Cerebellum (tissue), 4 donors: ENCODE measurements at places on chromosomes 4 and X.
A peak's percentile ranks its signal among the peaks of the same experiment; 100 is the strongest.

- DNase-seq = no peak
These were observed 434.6 kb downstream of the PCDH11X start for GRCh38 chrX:92213786-92214185.

DNA sequence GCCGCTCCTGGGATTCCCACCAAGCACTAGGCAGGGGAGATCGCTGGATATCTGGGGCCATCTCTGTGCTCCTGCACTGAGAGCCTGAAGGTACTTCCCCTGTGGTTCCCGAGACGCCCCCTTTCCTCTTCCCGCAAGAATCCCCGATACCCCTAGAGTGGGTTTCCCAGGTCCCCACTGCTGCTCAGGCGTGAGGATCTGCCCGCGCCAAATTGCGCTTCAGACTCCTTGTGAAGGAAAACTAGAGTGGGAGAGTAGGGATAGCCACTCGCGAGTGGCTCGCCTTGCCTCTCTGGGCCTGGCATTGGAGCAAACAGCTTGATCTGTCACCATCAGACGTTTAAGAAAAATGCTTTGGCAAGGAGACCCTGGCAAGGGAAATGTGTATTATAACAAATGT, 1.5 kb downstream of the IL1RAPL2 start:
- no peak for DNase-seq

- no peak for DNase-seq
These were observed 28.1 kb upstream of the RASGEF1B start for GRCh38 chr4:81499840-81500239.

DNA sequence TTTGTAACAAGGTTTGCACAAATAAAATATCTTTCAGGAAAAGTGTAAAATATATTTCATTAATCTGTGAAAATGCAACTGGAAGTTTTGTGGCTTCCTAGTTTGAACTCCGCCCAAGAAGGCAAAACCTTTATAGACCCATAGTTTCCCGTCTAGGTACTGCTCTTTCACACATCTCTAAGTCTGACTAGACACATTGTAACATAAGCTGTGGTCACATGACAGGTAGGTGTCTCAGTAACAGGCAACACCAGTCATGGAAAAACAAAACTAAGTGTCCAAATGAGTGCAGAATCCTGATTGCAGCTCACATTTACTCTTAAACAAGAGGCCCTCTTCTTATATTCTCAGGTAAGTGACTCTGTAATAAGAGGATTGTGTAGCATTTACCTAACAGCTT, 55.6 kb downstream of the SNCA start:
- DNase-seq = no peak

DNA sequence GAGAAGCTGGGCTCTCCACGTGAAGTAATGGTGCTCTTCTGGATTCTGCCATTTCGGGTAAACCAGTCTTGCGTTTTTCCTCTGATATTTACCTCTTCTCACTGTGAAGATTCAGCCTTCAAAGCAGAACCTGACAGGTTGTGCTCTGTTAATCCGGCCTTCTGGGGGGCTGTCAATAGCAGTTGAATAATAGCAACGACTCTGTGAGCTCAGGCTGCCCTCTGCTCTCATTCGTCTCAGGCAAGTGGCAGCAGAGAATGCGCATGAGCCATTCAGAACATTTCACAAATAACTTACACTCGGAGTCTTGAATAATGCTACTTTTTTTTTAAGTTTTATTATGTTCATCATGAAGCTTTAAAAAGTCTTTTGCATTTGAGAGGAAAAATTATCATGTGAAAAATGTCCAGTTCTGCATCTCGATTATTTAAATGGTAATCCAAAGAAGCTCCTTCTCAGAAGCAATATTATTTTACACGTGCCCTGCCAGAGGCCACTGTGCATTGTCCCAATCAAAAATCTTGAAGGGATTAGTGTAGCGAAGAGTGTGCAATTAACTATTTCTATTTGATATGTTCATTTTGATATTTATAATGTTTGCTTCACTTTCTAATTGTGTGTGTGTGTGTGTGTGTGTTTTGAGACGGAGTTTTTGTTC, 354.2 kb upstream of the FAT1 start:
- DNase-seq = no peak

DNA sequence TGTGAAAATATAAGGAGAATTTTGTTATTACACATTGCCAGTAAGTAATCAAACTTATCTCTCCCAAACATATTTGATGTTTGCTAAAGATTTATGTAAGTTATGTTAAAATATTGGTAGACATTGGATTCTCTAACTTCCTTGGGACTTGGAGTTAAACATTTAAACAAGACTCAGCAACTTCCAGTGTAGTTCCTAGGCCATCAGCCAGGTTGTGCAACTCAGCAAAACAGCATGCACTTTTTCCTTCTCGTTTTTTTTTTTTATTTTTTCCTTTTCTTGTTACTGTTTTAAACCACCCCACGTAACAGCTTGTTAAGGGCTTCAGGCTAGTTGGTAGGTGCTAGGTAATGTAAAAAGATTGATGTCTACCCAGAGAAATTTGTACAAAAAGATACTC, 510.4 kb downstream of the ANKRD50 start:
- DNase-seq = no peak

- no peak for DNase-seq
These were observed 159.6 kb upstream of the WDR1 start for GRCh38 chr4:10276152-10276551.

DNA sequence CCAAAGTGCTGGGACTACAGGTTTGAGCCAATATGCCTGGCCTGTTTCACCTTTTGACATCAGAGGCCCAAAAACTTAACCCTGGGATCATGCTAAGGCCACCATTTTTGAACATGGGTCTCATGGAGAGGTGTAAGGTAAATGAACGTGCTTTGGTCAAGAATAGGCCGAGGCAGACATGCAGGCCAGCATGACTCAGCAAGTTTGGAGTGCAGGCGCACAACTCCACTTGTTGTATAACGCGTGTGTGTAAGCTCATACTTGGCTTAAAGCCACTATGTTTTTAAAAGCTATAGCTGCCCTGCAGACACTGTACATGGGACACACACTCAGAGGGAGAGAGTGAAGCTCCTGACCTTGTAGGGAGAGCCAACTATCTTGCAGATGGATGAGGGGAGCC, 43.8 kb upstream of the HPSE start:
- DNase-seq = no peak

- DNase-seq = peak; percentile 1
These were observed 223.1 kb upstream of the DMD start for GRCh38 chrX:33434256-33435092.

DNA sequence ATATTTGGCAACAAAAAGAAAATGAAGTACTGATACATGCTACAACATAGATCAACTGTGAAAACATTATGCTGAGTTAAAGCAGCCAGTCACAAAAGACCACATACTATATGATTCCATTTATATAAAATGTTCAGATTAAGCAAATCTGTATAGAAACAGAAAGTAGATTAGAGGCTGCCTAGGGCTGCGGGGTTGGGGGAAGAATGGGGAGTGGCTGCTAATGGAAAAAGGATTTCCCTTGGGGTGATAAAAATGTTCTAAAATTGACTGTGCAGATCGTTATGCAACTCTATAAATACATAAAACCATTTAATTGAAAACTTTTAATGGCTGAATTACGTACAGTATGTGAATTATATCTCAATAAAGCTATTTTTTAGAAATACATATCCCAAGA, 46.8 kb downstream of the NEK1 start:
- no peak for DNase-seq

DNA sequence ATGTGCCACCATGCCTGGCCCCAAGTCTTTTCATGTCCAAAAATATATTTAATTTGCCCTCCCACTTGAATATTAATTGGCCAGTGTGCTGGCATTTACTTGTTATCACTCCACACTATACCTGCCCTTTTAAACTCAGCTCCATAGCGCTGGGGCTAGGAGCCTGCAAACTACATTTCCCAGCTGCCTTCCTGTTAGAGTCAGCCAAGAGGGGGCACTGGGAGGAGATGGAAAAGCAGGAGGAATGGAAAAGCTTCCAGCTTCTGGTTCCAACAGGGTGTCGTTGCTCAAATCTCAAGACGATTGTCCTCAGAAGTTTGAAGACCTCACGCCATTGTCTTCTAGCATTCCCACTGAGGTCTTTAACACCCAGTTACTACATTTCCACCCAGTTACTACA, 315.5 kb downstream of the BCOR start:
- DNase-seq = no peak

GRCh38 chrX:101057093-101057714, 5.3 kb upstream of the TRMT2B start:
- DNase-seq = no peak

- DNase-seq = peak; percentile 7
These were observed 966 bp downstream of the PDGFC start for GRCh38 chr4:156970501-156971164.

- no peak for DNase-seq
These were observed 211.7 kb downstream of the SLC4A4 start for GRCh38 chr4:71550220-71551165.

DNA sequence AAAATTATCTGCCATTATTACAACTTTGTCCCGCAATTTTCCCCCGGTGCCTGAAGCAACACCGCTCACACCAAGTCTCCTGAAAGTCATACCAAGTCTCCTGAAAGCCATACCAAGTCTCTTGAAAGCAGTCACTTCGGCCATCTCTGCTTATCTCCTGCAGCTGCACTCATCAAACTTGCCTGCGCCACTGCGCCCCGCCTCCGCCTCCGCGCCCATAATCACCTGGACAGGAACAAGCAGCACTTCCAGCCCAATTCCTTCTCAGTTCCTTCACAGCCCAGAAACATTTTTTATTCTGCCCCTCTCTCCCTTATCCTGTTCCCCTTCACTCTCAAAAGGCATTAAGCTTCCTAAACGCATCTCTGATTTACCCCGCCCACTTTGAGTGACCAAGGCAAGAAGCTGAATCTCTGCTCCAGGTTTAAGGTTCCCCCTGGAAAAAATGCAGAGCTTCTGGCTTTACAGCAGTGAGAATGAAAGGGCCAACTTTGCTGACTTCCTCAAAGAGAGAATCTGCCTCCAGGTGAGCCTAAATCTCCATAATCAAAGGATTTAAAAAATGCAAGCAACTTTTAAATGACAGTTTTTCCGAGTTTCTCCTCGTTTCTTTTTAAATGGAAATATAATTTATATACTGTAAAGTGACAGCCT, 7.7 kb downstream of the GPR50 start:
- no peak for DNase-seq

DNA sequence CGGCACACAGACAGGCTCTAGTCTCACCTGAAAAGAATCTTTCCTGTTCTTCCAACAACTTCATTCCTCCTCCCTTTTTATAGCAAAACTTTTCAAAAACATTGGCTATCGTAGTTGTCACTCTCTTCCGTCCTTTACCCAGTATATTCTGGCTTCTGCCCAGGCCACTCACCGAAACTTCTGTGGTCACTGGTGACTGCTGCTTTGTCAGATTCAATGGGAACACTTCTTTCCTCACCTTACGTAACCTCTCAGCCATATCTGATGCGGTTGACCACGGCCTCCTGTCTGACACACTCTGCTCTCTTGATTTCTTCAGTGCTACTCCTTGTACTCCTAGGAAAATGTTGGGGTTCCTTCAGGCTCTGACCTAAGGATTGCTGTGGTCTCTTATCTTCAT, 9.2 kb upstream of the RNF150 start:
- no peak for DNase-seq

- no peak for DNase-seq
These were observed 20.6 kb downstream of the HTRA3 start for GRCh38 chr4:8289956-8290700.

GRCh38 chrX:154738011-154738738, 12.7 kb downstream of the GAB3 start:
- no peak for DNase-seq

- DNase-seq = no peak
These were observed 7.6 kb upstream of the SYTL5 start for GRCh38 chrX:37998586-37999262.

- no peak for DNase-seq
These were observed 22.0 kb downstream of the MTMR1 start for GRCh38 chrX:150715184-150715583.

- no peak for DNase-seq
These were observed 1306.6 kb upstream of the PABPC4L start for GRCh38 chr4:135508006-135508714.

DNA sequence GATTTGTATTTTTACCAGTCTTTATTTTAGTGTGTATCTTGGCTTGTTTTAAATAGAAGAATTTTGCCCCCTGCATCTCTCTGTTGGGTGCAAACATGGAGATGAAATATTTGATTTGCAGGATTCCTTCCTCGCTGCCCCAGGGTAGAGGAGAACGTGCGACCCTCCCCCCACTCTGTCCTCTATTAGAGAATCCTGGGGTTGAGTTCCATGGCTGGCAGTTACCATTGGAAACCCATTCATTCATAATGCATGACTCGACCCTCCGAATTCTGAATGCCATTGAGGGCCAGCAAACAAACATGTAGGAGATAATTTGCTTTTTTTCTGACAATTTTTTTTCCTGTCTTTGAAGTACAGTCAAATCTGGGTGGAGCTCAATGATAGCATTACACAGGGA, 53.7 kb downstream of the TRIM2 start:
- DNase-seq = no peak

DNA sequence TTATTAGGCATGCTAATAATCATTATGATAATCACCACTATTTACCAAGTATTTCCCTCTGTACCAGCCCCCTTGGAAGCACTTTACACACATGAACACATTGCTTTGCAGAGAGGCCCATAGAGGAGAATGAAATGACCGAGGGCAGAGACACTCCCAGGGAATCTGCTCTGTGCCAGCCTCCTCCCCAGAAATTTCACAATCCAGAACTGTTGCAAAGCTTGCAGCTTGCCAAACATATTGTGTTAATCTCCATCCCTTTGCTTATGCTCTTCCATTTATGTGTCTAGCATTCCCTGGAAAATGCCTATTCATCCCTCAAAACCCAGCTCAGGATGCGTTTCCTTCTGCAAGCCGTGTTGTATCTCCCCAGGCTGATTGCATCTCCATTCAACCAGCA, 37.8 kb downstream of the CYTL1 start:
- DNase-seq = no peak

DNA sequence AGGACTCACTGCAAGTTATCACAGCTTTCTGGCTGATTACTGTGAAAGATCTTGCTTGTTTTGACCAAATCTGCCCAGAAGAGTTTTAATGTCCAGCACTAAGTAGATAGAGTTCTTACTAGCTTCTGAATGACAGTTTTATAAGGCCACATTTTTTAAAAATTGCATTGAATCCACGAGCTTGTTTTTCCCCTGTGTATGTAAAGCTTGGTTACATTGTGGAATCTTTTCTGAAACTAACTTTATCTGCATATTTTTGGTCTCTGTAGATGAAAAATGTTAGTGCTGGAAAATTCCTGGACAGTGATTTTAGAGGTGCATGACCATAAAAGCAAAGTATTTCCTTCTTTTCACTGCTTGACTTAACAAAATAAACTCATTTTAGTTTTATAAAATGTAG, 650.3 kb upstream of the FAM241A start:
- no peak for DNase-seq

DNA sequence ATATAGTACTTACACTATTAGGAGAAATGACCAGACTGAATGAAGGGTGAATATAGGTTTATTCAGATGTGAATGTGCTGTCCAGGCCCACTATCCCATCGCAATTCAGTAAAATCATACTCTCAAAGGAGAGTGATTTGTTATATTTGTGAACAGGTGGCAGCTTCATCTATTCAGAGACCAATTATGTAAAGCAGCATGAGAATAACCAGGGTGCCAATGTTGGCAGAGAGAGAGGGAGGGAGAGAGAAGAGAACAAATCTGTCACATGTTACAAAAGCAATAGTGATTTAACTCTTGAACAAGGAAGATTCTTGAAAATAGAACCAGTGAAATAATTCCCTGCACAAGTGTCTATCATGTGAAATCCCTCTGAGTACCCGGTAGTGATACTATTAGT, 38.9 kb upstream of the TLL1 start:
- DNase-seq = peak; percentile 80
